Stimulated activated CD8-positive, alpha-beta memory T cell treated with anti-CD3 and anti-CD28 coated beads, Interleukin-7, amount 100 ng/mL, for 48 hours (primary cell): ENCODE measurements at places on chromosomes 13 and 19.

- no peak for DNase-seq
Measured at GRCh38 chr19:32798201-32798600, 71.4 kb downstream of the SLC7A9 start.

DNA sequence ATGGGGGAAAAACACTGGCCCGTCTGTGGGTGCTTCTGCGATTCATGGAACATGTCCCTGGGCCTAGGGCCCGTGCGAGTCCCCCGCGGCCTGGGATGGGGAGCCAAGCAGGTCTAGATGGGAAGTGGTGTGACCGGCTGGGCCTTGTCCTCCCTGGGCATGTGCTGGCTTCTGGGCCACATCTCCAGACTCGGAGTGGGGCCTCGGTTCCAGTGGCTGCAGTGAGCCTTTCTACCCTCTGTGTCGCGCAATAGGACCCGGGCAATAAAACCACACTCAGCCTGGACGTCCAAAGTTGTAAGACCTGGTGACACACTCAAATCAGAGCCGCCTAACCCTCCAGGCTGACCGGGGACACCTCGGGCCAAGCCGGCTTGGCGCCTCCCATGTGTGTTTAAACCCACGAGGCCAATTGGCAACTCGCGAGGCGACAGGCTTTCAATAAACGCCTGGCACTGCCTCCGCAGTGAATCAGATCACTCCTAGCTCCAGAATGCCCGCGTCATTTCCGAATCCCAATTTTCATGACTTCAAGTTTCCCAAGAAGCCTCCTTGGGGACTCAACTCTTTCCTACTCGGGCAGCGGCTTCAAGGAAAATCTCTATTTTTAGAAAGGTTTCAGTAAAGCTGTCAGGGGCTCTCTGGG lies 57.3 kb downstream of the KLF2 start:
- no peak for DNase-seq

- DNase-seq: no peak
Measured at GRCh38 chr13:24265453-24265852, 43.9 kb upstream of the C1QTNF9 start.

DNA sequence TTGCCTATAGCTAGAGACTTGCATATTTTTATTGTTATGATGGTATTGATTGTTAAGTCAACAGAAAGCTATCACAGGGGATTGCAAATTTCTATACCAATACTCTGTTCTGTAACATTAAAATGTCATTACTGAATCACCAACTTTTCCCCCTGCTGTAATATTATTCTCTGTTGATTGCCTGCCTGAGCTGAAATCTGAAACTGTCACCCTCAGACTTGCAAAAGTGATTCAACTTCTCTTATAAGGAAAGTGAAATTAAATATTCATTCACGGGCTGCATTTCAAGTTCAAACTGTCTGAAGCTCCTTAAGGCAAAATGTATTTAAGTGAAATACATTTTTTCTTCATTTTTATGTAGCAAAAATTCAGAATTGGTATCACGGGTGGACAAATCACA lies 723.2 kb downstream of the PCDH9 start:
- DNase-seq: no peak

GRCh38 chr19:53881482-53882390 lies at the start of gene PRKCG:
Gene PRKCG (plus strand): TSS chr19:53882197. CDS start chr19:53882495, 298 bp downstream.
- no peak for DNase-seq

GRCh38 chr13:60146471-60146870 lies 17.3 kb downstream of the DIAPH3 start:
- DNase-seq: no peak

DNA sequence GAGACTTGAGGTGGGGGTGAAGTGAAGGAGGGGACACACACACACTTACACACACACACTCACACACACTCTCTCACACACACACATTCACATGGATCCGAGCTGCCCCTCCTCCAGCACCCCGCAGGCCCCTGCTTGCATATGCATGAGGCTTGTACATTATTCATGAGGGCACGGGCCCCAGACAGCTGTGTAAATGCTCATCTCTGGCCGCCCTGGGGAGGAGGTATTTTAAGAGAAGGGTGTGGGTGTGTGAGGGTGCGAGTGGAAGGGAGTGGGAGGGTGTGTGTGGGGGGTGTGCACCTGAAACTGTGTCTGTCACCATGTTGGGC lies 2.4 kb downstream of the NCAN start:
- DNase-seq: no peak

GRCh38 chr13:86681223-86681622 lies 882.0 kb upstream of the SLITRK6 start:
- DNase-seq: no peak

- DNase-seq: no peak
Measured at GRCh38 chr13:40241125-40241798, 425.2 kb downstream of the FOXO1 start.

GRCh38 chr13:32056316-32056715 lies 24.7 kb downstream of the FRY start:
- DNase-seq: no peak

DNA sequence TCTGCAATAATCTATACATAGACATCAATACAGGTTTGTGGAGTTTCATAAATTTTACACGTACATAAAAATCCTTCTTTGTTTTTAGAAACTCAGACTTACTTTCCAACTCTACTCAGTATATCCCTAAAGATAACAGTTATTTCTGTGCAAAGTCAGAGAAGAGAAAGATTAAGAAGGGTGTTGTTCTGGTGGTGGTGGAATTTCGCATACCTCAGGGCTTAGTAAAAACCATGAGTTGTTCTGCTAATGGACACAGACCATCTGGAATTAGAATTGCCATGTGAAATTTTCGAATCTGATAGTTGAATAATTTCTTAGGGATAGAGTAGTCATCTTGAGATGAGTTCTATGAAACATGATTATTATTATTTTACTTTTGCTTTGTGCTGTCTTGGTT lies 102.7 kb downstream of the ZAR1L start:
- DNase-seq: no peak

DNA sequence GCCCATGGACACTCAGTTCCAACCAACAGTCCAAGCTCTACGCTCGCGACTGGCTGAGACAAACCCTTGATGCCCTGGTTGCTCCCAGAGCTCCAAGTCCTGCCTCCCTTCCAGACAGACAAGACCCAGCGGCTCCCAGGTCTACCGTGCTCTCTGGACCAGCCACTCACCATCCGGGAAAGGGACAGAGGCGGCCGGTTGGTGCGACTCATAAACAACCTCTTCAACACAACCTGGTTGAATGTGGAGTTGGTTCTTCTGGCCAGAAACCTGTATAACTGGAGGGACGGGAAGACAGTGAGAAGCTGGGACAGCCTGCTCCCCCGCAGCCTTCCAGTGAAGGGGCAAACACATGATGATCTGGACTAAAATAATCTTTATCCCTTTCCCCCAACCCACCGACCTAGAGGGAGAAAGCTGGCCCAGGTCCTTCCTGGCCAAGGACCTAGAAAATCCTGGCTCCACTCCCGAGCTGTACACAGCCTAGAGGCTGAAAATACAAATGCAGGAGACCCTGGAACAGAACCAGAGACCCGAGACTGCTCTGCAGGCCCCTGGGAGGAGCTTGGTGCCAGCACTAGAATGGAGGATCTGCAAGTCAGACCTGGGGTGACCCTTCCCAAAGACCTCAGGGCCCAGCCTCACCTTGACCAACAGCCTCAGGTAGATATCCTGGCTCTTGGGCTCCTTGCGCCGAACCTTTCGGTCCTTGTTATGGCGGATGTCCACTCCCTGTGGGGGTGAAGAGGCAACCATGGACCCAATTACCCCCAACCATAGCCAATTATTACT lies 1.6 kb downstream of the RPL18 start:
- DNase-seq: no peak

GRCh38 chr19:3071768-3072167 lies 9.5 kb upstream of the TLE5 start:
- no peak for DNase-seq

DNA sequence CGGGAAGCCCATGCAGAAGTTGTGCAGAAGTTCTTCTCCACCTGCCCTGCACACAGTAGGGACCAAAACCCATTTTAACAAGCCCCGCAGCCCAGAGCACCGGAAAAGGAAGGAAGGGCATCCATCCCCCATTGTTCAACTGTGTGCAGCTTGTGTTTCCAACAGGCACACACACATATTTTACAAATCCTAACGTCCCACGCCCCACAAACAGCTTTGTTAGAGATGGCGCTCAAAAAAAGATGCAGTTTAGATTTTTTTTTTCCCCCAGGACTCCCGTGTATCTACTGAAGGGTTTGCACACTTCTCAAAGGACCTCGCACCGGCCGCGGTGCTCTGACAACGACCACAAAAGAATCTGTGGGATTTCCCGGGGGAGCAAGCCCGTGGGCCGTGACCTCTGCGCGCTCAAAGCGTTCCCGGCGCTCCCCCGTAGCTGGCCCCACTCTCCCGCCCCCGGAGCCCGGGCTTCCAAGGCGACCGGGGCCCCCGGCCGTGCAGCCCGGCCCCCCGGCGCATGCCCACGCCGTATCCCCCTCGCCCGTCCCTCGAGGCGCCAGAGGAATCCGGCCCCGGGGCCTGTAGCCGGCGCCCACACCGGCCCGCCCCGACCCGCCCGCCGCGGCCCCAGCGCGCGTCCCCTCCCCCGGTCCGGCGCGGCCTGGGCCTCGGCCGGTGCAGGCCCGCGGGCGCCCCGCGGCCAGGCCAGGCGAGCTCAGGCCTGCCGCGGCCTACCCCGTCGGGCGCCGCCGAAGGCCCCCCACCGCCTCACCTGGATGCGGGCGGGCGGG lies 523 bp downstream of the ELAVL1 start:
- DNase-seq: no peak

DNA sequence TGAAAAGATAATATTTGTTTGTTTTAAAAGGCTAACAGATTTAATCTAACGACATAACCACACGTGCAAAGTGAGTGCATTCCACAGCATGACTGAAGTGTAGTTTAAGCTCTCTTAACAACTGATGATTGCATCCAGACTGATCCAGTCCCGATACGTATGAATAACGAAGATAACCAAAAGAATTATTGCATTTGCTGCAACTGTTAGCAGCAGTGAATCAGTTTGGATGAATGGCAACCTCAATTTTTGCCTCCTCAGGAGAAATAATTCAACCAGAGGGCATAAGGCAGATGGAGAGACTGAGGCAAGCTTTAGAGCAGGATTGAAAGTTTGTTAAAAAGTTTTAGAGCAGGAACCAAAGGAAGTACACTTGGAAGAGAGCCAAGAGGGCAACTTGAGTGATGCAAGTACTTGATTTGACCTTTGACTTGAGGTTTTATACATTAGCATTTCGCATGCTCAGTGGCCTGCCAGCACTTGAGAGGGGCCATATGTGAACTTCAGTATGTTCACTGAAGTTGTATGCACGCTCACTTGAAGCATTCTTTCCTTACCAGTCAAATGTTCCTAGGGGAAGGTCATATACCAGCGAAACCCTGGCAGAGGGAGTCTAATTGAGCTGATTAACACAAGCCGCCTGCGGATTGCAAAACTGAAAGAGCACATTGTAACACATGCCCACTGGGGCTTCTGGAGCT lies 835.0 kb upstream of the PCDH20 start:
- no peak for DNase-seq

DNA sequence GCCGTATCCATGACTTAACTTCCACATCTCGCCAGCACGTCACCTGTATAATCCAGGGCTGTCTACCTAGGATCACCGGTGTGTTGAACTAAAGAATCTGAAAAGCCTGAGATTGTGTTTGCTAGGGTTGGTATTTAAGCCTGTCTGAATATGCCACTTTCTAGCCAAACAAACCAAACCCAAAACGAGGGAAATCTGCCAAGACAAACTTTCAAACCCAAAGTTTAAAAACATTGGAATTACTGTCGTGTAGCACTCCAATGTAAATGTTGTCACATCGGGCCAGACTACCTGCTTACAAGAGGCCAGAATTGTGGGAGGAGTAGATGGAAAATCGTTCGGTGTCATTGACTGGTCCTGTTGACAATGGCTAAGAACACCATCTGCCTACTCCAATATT lies 747.8 kb downstream of the EFNB2 start:
- no peak for DNase-seq

- DNase-seq: no peak
Measured at GRCh38 chr13:101655435-101655834, 203.0 kb downstream of the ITGBL1 start.

GRCh38 chr19:14367016-14367415 lies 14.2 kb upstream of the ADGRE5 start:
- no peak for DNase-seq

- no peak for DNase-seq
Measured at GRCh38 chr13:104015646-104016396, 949.6 kb upstream of the SLC10A2 start.

DNA sequence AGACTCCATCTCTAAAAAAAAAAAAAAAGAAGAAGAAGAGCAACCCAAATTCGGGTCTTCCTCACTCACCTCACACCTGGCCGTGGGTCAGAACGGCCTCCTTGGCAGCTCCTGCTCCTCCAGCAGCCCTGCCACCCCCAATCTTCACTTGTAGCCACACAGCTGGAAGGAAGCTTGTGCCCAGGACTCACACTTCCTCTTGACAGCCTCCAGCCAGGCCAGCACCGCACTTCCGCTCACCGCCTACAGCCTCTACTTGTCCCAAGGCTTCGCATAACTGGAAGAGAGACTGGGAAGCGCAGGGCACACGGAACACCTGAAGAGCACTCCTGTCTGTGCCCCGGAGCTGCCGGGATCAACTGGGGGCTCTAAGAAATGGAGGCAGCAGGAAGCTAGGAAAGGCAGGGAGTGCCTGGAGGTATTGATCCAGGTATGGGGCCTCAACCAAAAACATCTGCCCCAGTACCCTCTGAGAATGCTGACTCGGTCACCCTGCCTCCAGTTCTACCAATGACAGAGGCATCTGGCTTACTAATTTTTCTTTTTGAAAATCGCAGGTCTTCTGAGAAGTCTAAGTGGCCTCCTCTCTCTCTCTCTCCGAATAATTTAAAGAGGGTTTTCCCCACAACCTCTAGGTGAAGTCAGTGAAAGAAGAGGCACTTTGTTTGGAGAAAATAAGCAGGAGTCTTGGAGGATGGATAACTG lies 31.1 kb upstream of the ATP12A start:
- no peak for DNase-seq

- no peak for DNase-seq
Measured at GRCh38 chr13:89458456-89458855, 1787.3 kb downstream of the SLITRK5 start.

- no peak for DNase-seq
Measured at GRCh38 chr13:66634384-66634783, 595.8 kb downstream of the PCDH9 start.

GRCh38 chr19:53466726-53467484 lies 628 bp upstream of the ZNF813 start:
- DNase-seq: no peak

DNA sequence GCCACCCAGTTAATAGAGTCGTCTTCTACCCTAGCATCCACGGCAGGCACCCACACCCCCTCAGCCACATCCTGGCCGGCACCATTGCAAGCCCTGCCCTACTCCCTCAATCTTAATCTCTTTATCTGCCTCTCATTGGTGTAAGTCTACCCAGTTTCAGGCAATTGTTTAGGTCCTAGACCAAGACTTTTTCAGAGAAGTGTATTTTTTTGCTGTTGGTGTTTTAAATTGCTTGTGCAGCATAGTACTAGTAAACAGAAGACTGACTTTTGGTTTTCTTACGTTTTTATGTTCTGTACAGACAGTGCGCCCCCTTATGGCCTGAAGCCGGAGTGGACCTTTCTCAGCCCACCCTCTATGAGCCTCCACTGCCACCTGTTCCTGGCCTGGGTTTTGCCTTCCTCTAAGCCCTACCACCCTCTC lies 2.3 kb upstream of the LCP1 start:
- DNase-seq: peak; percentile 64
